ENCODE measurements at places on chromosomes 4 and X.

GRCh38 chr4:85557016-85557901 lies 82.3 kb downstream of the ARHGAP24 start:
- no peak for DNase-seq

DNA sequence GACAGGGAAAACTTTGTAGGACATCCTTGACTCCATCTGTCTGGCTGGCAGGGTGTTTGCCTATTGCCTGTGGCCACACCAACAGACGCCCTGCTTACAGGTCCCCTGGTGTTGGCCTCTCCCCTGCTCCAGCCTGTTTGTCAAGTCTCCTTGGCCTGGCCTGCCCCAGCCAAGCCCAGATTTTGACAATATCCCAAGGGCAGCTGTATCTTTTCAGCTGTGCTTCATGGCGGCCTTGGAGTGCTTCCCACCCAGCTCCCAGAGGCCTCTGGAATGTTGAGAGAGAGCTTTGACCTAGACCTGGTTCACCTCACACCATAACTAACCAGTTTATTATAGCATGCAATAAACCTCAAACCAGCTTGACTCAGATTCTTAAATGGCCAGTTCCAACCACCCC lies 204.0 kb upstream of the NHS start:
- no peak for DNase-seq

DNA sequence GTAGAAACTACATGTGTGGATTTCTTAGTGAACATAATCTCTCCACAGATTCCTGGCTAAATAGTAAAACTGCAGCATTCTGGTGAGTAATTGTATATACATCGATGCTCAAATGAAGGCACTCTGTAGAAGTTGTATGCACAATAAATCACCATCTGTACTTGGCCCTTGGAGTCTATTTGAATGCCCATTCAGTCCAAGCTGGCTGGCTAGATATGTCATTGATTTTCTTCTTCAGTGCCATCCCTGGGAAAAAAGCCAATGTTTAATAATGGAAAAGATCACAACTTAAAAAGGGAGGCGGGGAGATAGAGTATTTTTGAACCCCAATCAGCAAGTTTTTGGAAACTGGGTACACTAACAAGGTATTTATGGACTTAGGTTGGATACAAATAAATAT lies 381.0 kb upstream of the TEX13C start:
- DNase-seq, result no peak

DNA sequence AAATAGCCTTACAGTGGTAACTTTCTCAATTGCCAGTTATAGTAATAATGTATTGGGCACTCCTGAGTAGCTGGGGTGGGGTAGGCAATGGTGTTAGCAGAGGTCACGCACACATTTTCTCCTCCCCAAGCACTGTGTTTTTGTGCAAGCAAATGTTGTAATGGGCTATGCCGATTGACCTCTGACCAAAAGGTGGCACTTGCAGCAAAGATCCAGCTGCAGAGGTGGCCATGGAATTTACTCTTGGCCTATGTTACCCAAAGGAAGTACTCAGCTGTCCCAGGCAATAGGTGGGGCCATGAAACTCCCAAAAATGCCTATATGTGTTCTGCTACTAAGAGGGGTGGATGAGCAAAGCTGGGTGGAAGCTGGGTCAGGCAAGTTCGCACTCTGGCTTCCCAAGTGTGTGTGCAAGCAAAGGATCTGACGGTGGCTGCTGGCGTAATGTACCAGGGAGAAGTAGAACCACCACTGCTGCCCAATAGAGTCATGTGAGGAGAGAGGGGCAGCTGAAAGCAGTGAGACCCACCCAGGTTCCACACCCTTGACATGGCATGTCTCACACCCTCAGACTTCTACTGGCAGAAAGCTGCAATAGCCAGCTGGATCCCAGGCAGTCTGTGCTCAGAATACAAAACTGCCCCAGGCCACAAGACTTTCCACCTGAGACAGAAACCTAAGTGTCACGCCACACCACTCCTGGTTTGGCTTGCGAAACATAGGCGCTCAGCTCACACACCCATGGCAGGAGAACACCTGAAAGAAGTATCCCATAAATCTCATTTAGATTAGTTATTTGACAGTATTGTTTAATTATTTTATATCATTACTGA lies 353.3 kb upstream of the EMCN start:
- DNase-seq, result no peak

Measured in AG04449 (cell line).